ENCODE measurements at places on chromosomes 6 and 20. TPM values are rescaled to one million over a fixed set of nuclear protein-coding genes. Genes with fewer than 3 reads are reported as not detected.

Gene MDFI
- total RNA-seq = 0.55 TPM

Gene MYH7B
- total RNA-seq = 0.18 TPM

Gene FAM83B
- under 0.01 TPM for total RNA-seq

Gene GJA10
- not detected for total RNA-seq

Gene XKR7
- not detected for total RNA-seq

Gene CPNE5
- 0.55 TPM for total RNA-seq

Gene SLC44A4
- total RNA-seq = not detected
